ENCODE measurements at places on chromosomes 4 and X.

GRCh38 chr4:140617499-140618248 is 48.9 kb upstream of the UCP1 start:
- DNase-seq: no peak

DNA sequence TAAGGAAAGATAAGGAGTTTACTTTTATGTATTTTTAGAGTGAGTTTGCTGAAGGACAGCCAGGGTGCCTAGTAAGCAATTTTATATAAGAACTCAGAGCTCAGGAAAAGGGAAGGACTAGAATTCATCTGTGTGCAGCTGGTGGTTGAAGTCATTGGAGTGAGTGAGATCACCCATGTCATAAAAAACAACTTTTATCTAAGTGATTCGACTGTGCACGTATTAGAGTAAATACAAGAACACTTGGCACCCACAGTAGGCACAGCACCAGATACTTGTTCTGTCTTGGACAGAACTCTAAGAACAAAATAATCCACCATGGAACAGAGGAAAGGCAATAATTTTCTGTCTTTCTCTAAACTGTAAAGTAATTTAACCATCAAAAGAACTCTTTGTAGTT is 31.6 kb downstream of the SYNPO2 start:
- DNase-seq: no peak

DNA sequence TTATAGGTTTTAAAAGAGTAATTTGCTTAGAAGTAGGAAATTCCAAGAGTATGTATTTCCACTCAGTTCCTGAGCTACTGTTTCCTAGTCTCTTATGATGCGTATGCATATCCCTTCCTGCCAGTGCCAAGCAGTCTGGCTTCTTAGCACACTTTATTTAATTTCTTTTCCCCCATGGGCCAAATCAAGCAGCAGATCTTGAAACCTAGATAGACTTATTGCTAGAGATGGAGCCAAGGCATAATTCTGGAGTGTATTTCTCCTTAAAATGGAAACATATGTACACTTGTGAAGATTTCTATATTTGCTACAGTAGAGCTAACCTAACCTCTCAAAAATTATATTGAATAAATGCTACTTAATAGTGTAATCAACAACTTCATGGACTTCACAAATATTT is 2337.6 kb downstream of the PCDH7 start:
- no peak for DNase-seq

GRCh38 chr4:185730387-185730786 is 81.6 kb downstream of the SORBS2 start:
- no peak for DNase-seq

DNA sequence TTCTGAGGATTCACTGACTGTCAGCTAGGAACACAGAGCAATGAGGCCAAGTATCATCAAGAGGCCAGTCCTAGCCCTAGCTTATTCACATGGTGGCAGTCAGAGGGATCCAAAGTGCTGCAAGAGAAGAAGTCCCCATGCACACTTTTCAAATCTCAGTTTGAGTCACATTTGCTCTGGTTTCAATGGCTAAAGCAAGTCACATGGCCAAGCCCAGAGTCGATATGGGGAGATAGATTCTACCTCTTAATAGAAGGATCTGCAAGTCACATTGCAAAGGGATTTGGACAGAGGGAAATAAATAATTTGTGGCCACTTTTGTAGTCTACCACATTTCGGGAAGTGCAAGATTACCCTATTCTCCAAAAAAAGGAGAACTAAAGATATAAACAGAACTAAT is 3.7 kb upstream of the LCORL start:
- no peak for DNase-seq

DNA sequence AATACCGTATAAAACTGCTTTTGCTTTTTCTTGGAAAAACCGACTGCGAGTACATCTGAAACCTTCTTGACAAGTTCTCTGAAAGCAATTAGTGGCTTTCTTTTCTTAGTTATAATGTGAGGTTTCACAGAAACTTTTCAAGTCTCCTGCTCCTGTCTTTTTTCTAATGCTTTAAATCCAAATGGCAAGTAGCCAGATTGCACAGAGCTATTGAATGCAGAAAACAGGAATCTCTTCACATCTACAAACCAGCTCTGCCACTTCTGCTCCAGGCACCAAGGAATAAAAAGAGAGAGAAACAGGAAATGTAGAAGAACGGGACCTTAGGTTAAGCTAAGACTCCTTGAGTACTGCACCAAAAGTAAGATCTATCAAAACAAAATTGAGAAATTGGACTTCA is 267.3 kb upstream of the TET2 start:
- no peak for DNase-seq

DNA sequence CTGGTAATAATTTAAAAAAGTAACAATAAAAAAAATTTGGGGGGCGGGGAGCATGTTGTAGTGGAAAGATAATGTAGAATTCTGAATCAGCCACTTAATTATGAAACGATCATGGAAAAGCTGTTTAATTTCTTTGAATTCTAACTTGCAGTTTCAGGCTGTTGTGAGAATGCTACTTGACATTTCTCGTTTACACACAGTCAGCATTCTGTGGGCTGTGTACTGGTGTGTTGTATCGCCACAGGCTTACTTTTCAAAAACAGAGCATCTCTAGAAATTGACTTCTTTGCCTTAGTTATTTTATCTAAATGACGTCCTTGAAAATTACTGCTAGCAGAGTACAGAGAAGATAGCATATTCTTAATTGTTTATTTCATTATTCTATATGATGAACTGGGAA is 350.4 kb downstream of the FSTL5 start:
- no peak for DNase-seq

GRCh38 chr4:163808011-163808410 is 313.5 kb downstream of the TMA16 start:
- DNase-seq: no peak

- DNase-seq: no peak
Observed at GRCh38 chrX:36434522-36434921, 515.0 kb downstream of the CFAP47 start.

DNA sequence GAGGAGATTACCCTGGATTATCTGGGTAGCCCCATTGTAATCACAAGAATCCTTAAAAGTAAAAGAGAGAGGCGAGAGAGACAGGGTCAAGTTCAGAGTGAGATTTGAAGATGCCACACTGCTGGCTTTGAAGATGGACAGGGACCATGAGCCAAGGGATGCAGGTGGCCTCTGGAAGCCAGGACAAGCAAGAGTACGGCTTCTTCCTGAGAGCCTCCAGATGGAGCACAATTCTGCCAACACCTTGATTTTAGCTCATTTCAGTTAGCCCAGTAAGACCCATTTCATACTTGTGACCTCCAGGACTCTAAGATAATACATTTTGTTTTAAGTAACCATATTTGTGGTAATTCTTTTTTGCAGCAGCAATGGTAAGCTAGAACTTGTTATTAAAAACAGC is 120.3 kb downstream of the GPM6A start:
- no peak for DNase-seq

DNA sequence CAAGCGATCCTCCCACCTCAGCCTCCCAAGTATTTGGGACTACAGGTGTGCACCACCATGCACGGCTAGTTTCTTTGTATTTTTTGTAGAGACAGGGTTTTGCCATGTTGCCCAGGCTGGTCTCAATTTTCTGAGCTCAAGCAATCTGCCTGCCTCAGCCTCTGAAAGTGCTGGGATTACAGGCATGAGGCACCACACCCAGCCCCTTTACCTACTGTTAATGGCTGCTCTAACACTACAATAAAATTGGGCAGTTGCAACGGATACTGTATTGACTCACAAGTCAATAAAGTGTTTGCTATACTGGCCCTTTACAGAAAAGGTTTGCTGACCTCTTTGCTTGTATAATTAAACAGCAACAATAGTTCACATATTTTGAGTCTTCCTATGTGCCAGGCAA is 41.5 kb downstream of the TRIM2 start:
- no peak for DNase-seq

- no peak for DNase-seq
Observed at GRCh38 chrX:112802541-112802940, 38.1 kb downstream of the AMOT start.

DNA sequence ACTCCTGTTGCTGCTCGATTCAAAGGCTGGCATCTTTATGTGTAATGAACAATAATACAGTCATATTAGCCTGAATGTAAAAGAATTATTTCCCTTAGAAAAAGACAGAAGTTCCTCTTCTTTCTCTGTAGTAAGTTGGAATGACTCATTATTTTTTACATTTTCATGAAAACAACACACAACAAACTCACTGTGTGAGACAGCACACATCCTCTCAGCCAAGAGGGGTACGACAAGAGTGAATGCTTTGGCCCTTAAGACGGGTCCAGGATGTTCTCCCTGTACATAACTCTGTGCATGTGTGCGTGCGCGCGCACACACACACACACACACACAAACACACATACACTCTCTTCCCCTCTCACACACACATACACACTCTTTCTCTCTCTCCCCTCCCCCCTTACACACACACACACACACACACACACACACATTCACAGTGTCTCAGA is 72.8 kb downstream of the MANBA start:
- DNase-seq: no peak

- no peak for DNase-seq
Observed at GRCh38 chr4:113962016-113962347, 17.5 kb downstream of the ARSJ start.

DNA sequence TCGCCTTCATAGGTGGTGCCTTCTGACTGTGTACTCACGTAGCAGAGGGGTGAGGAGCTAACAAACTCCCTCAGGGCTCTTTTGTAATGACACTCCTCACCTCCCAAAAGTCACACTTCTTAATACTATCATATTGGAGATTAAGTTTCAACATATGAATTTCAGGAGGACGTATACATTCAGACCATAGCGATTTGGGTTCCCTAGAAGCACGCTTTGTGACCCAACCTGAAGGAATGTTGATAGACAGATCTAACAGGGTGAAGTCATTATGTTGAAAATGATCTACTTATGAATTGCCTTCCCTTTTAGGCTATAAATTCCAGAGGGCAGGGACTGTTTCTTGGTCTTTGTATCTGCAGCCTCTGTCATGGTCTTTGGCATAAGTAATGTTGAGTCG is 3.2 kb upstream of the KLHL34 start:
- DNase-seq: no peak

GRCh38 chrX:5726224-5726623 is 502.4 kb downstream of the NLGN4X start:
- DNase-seq: no peak

- DNase-seq: no peak
Observed at GRCh38 chr4:139367421-139368090, 65.3 kb upstream of the NDUFC1 start.

GRCh38 chrX:18955676-18956075 is 28.2 kb downstream of the PHKA2 start:
- DNase-seq: no peak

- DNase-seq: no peak
Observed at GRCh38 chrX:38112566-38112965, 106.2 kb downstream of the SYTL5 start.

DNA sequence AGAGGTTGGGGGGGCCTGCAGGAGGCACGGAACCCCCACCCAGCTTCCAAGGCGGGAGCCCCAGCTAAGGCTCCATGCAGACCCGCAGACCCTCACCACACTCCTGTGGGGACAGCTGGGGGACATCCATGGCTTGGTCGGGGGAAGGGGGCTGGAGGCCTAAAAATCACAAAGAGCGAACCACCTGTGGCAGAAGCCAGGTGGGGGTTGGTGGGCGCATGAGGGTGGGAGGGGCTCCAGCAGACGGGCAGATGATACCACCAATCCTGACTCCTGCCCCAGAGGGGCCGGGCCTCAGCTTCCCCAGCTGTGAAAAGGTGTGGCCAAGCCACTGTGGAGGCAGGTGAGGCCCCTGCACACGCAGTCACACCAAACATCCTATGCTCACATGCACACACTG is 111.6 kb downstream of the FAM53A start:
- no peak for DNase-seq

DNA sequence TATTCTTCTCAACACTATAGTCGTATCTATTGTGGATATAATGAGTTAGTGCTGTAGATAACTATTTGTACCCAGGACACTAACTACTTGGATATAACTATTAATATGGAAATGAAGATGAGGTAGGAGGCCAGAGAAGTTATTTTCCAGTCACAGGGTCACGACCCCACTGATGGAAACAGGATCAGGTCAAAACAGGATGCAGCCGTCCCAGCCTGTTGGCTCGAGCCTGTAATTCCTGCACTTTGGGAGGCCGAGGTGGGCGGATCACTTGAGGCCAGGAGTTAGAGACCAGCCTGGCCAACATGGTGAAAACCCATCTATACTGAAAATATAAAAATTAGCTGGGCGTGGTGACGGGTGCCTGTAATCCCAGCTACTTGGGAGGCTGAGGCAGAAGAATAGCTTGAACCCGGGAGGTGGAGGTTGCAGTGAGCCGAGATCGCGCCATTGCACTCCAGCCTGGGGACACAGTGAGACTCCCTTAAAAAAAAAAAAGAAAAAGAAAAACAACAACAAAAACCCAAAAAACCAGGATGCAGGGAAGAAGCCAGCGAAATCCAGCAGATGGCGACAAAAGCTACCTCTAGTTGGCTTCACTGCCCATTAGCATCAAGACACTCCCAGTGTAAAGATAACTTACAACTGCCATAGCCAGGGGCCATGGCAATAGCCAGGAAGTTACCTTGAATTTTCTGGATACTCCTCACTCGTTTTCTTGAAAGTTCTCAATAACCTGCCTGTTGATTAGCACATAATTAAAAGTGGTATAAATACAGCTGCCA is 37.9 kb upstream of the NKAP start:
- no peak for DNase-seq

DNA sequence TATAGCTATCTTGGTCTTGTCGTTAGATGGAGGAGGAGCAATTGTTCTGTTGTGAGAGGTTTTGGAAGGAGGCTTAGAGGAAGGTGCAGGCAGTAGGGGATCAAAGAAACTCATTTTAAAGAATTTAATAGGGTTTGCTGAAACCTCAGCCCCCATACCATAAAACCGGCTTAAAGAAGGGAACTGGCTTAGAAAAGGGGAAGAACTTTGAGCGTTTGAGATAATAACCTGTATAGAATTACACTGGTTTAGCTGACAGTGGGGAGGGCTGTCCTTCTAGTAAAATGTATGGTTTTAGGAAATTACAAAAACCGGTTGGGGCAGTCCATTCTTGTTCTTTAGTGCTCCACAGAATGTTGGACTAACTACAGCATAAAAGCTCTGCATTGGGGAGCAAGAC is 128.1 kb downstream of the KDM6A start:
- no peak for DNase-seq

DNA sequence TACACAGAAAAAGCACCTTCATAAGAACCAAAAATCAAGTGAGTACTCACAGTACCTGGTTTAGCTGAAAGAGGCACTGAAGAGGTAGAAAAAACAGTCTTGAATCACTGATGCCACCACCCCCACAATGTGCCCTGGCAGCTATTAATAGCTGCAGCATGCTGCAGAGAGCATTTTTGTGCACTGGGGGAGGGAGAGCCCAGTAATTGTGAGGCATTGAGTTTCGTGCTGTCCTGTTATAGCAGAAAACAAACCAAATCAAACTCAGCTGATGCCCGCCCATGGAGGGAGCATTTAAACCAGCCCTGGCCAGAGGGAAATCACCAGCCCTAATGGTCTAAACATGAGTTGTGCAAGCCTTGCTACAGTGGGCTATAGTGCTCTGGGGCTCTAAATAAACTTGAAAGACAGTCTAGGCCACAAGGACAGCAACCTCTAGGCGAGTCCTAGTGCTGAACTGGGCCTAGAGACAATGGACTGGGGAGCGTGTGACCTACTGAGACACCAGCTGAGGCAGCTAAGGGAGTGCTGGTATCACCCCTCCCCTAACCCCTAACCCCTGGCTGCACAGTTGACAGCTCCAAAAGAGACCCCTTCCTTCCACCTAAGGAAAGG is 106.3 kb upstream of the TMLHE start:
- no peak for DNase-seq

Measured in stimulated activated CD4-positive, alpha-beta T cell treated with anti-CD3 and anti-CD28 coated beads, Interleukin-4, amount 100 ng/mL, for 24 hours (primary cell).